Kidney (tissue), 22 donors: ENCODE measurements at places on chromosomes 3 and 15. TPM values are rescaled to one million over a fixed set of nuclear protein-coding genes. Genes with fewer than 3 reads are reported as not detected.

- no peak for DNase-seq
Measured at GRCh38 chr3:152459118-152459515, 190.4 kb downstream of the MBNL1 start.

DNA sequence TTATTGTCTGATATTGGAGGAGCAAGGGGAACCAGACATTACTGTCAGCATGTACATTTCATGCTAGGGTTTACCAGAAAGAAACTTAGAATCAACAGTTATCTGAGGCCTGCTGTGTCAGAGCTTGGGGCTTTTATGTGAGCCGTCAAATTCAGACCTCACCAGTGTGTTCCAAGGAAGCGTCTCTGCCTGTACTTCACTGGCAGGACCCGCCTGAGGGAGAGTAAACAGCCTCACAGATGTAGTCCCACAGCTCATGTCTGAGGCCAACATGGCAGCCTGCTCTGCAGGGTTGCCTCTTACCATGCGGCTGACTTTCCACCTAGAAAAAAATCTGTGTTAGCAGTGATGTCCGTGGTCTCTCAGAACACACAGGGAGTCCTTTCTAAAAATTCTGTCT is 74.3 kb downstream of the GHSR start:
- DNase-seq = no peak

TEX55 gene
- polyA plus RNA-seq = not detected

DNA sequence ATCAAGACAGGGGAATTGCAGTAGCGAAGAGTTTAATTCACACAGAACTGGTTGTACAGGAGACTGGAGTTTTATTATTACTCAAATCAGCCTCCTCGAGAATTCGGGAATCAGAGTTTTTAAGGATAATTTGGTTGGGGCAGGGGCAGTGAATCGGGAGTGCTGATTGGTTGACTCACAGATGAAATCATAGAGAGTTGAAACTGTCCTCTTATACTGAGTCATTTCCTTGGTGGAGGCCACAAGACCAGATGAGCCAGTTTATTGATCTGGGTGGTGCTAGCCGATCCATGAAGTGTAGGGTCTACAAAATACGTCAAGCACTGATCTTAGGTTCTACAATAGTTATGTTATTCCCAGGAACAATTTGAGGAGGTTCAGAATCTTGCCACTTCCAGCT is 5.3 kb upstream of the ZNF770 start:
- DNase-seq = no peak

- no peak for DNase-seq
Measured at GRCh38 chr3:30728143-30728542, 121.7 kb downstream of the TGFBR2 start.

GRCh38 chr3:187447737-187448136 is 79.6 kb downstream of the RTP4 start:
- DNase-seq = no peak

DAPK2 gene
- polyA plus RNA-seq = 3.8 TPM

DNA sequence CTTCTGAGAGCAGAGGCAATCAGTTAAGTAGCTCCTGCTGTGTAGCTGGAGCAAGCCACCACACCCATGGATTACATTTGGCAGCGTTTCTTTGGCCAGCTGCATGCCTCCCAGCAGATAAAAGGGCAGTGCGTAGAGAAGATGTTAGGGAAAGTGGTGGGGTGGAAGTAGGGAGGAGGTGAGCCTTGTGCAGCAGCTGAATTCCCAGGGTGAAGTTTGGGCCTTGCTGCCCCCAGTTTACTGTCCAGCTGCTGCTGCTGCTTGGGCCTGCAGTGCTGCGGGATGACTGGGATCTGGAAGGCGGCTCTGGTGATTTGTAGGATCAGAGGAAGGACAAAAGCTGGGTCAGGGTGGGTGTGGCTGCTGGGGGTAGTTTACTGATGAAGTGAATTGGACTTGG is 318.7 kb upstream of the C2CD4B start:
- DNase-seq = no peak
